ENCODE measurements at places on chromosomes 3 and 15.

- DNase-seq, result no peak
These were observed 759 bp downstream of the GALNT15 start for GRCh38 chr3:16174976-16175901.

DNA sequence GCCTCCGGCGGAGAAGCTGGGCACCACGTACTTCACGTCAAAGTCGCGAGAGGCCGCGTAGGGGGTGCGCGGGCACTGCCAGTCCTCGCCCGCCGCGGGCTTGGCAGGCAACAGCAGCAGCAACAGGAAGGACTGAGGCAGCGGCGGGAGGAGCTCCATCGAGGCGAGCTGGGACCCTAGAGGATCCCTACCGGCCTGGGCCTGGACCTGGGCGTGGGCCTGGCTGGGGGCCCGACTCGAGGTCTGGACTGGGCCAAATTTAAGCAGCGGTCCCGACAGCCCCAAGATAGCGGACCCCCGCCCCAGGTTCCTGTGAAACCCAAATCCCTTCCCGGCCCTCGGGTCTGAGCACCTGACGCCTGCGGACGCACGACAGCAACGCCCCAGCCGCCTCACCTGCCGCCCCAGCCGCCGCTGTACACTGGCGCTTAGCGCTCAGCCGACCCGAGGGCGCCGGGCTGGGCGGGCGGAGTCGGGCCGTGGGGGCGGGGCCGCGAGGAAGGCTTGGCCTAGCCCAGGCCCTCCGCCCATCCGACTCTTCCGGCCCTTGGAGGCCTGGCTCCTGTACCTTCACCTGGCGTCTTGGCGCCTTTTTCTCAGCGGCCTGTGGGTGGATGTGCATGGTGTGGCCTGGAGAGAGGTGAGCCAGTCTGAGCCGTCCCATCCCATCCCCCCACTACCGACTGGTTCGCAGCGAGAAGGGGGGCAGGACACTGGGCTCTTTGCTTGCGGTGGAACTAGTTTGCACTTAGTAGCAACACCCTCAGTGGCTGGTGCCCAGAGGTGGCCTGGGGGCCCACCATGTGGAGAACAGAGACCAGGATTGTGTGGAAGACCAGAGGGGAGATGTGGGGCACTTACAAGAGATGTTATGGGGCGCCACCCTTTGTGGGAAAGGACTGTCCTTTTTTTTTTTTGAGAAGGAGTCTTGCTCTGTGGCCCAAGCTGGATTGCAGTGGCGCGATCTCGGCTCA lies at the start of gene MST1R:
MST1R (minus strand) TSS at position 423 of the 974 bp plus-strand sequence; CDS start at position 159, 264 bp downstream.
- DNase-seq, result peak; percentile 83

DNA sequence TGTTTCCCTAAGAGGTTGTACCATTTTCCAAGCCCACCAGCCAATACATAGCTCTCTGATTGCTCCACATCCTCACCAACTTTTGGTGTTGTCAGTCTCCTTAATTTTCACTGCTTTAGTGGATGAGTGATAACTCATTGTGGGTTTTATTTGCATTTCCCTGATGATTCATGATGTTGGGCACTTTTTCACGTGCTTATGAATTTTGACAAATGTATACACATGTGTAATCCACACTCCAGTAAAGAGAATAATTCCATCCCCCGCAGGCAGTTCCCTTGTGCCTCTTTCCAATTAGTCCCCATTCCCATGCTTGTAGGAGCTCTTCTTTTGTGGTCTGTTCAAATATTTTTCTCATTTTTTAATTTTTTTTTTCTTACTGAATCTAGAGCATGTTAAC lies 52.4 kb downstream of the ANP32A start:
- no peak for DNase-seq

- DNase-seq, result no peak
These were observed 1.2 kb downstream of the ACP3 start for GRCh38 chr3:132318451-132318850.

GRCh38 chr15:40598672-40599071 lies 4.6 kb downstream of the KNL1 start:
- DNase-seq, result no peak

- DNase-seq, result no peak
These were observed 89.0 kb downstream of the RPL22L1 start for GRCh38 chr3:170780955-170781354.

- no peak for DNase-seq
These were observed 8.4 kb upstream of the NR2C2 start for GRCh38 chr3:14938954-14939353.

GRCh38 chr3:186165331-186165730 lies 56.4 kb upstream of the ETV5 start:
- no peak for DNase-seq

- DNase-seq, result no peak
These were observed 476.8 kb downstream of the AGBL1 start for GRCh38 chr15:86556396-86557017.

DNA sequence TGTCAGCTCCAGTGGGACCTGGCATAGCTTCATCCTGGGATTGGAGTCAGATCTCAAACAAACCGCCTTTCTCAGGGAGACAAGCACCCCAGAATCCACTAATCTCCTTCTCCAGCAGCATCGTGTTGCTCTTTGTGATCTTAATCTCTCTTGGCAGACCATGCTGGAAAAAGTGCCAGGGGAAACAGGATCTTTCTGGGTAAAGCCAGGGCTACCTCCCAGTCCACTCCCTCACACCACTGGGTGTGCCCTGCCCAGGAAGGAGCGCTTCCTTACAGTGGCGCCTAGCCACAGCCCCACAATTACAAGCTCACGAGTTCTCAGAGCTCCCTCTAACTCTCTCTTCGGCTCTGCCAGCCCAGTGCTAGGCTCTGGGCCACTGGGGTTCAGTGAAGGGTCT lies 32.2 kb downstream of the RPLP1 start:
- DNase-seq, result no peak

DNA sequence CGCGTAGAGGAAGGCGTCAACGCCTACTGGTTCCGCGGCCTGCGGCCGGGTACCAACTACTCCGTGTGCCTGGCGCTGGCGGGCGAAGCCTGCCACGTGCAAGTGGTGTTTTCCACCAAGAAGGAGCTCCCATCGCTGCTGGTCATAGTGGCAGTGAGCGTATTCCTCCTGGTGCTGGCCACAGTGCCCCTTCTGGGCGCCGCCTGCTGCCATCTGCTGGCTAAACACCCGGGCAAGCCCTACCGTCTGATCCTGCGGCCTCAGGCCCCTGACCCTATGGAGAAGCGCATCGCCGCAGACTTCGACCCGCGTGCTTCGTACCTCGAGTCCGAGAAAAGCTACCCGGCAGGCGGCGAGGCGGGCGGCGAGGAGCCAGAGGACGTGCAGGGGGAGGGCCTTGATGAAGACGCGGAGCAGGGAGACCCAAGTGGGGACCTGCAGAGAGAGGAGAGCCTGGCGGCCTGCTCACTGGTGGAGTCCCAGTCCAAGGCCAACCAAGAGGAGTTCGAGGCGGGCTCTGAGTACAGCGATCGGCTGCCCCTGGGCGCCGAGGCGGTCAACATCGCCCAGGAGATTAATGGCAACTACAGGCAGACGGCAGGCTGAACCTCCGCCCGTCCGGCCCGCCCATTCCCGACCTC lies 4.1 kb downstream of the ISLR2 start:
- DNase-seq, result no peak

DNA sequence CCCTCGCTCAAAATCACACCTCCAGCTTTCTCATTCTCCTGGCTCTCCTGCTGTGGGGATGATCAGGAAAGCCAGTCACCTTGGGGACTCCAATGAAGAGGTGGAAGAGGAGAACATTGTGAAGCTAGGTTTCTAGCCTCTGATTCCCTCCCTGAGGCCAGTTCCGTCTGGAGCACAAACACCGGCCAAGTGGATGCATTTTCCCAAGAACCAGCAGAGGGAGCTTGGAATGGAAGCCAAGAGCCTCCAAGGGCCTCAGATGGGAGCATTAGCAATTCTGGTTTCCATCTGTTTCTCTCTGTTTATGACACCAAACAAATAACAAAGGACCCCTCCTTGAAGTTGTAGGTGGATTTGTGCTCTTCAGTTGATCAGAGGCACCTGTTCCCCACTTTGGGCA lies 40.6 kb upstream of the NMNAT3 start:
- no peak for DNase-seq

DNA sequence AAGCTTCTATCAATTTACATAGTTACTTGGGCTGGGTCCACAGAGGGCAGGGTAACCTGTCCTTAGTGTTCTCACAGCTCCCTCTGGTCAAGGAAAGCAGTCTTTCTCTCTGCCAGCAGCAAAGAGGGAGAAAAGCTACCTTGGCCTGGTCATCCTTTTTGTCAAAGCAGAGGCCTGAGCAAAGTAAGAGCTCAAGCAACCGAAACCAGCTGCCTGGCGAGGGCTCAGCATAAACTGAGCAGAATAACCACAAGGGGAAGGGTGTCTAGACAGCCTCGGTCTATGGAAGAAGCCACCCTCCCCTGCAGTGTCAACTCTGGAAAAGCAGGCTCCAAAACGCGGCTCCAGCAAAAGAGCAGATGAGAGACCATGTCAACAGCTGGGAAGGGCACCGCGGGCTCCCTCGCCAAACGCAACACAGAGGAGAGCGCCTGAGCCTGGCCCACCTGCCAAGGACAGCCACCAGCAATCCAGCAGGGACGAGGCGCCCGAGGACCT lies 17.4 kb downstream of the LRIG1 start:
- DNase-seq, result no peak

DNA sequence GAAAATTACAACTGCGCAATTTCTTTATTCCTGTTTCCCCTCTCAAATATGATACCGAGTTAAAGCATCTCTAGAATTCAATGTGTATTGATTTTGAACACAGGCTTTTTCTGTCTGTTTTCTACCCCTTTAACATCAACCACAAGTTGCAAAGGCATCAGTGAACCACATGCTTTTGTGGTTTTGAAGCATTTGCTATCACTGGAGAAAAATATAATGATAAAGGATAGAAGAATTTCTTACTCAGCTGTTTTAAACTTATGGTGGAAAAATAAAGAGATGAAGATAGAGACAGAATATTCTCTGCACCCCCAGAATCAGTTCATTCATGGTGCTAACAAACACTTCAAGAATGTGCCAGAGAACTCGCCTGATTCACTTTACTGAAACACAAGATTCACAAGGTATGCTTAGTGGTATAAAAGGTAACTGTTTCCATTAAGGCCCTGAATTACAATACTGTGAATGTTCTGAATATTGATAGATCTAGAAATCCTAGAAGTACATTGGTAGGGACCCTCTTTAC lies 9.5 kb upstream of the DPPA4 start:
- no peak for DNase-seq

DNA sequence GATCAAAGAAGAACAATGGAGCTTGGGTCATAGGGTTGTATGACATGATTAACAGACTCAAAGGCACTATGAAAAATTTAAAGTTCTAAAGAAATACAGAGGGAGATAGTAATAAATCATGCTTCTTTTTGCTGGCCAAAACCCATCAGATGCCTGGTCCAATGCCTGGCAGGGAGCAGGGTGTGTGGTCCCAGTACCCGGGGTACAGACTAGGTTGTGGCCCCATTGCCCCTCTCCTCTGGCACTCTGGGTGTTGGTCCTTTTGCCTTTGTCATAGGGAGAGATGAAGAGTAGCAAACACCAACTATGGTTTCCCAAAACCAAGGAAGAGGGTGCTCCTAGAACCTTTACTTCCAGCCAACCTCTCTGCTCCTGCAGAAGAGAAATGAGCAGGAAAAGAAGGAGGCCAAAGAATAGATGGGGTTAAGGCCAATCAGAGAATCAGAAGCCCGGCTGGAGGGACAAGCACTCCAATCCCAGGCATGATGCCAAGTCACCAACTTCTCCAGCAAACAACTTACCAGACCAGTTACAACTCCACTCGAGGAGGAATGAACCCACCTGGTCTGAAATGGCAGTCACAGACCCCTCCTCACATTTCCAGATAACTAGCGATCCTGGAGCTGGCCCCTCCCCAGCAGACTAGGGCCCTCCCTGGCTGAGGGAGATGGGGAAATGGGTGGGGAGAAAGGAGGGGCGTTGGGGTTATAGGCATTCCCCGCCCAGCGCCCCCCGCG lies 1.8 kb downstream of the IGDCC3 start:
- DNase-seq, result no peak

GRCh38 chr3:74263031-74263430 lies 351.4 kb downstream of the CNTN3 start:
- no peak for DNase-seq

GRCh38 chr3:1808590-1808989 lies 290.1 kb upstream of the CNTN4 start:
- no peak for DNase-seq

GRCh38 chr15:51798281-51798680 lies 31.2 kb upstream of the TMOD3 start:
- DNase-seq, result no peak

- no peak for DNase-seq
These were observed 112.7 kb upstream of the SELENOK start for GRCh38 chr3:54004335-54004734.

- DNase-seq, result peak; percentile 64
These were observed at the start of gene IRAK2 for GRCh38 chr3:10164546-10165393. IRAK2 (plus strand) TSS chr3:10164919; CDS start chr3:10164955, 36 bp downstream.

GRCh38 chr3:52240059-52240885 lies 1.3 kb upstream of the TWF2 start:
- DNase-seq, result peak; percentile 58

- DNase-seq, result no peak
These were observed 29.4 kb upstream of the PPIB start for GRCh38 chr15:64191971-64192830.

DNA sequence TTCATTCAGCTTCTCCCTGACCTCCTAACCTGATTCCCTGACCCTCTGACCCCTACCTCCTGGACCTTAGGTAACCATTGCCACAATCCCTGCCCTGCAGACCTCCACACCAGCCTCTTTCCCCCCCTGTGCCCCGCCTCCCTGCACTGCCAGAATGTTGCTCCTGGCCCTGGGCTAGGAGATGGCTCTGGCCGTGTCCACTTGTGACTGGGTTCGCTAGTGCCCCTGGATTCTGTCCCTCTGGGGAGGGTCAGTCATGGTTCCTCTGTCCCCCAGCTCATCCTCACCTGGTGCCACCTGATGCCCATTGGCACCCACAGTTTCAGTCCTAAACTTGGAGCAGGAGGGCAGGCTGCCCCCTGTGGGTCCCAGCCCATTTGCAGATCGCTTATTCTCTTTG lies 56.2 kb upstream of the PRR23E start:
- no peak for DNase-seq

- DNase-seq, result no peak
These were observed 13.0 kb upstream of the PIGZ start for GRCh38 chr3:196981657-196982056.

DNA sequence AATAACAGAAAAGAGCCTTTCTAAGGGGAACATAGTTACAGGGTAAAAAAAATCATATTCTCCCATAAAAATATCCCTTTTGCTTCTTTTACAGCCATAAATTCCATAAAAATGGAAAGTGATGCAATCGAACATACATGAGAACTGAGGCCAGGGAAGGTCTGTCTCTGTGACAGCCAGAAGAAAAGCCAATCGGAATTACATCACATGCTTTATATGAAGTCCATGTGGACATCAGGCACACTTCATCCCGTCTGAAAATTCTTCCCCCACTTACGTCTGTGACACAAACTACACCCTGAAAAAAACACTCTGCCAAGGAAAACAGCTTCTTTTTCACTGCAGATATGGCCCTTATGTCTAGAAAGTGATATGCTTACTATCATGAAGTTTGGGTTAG lies 323.5 kb downstream of the ERC2 start:
- DNase-seq, result no peak

- DNase-seq, result no peak
These were observed 27.1 kb downstream of the FAH start for GRCh38 chr15:80179935-80180334.
